ENCODE measurements at places on chromosomes 6 and 20. TPM values are rescaled to one million over a fixed set of nuclear protein-coding genes. Genes with fewer than 3 reads are reported as not detected.

DNA sequence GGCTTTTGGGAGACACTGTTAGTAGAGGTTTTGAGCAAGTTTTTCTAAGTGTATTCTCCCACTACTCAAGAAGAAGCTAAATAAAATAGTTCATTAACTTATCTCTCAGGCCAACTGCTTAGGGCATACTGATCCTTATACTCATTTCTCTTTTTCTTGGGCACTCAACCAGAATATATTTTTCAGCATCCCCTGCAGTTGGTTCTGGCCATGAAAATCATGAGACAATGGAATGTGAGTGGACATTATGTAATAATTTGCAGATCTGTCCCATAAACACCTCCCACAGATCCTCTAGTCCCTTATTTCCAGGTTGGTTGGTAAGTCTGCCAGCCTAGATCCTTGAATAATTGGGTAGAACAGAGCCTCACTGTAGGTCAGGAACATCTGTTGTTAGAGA, 136.7 kb downstream of the AIG1 start:
- no peak for DNase-seq

DNA sequence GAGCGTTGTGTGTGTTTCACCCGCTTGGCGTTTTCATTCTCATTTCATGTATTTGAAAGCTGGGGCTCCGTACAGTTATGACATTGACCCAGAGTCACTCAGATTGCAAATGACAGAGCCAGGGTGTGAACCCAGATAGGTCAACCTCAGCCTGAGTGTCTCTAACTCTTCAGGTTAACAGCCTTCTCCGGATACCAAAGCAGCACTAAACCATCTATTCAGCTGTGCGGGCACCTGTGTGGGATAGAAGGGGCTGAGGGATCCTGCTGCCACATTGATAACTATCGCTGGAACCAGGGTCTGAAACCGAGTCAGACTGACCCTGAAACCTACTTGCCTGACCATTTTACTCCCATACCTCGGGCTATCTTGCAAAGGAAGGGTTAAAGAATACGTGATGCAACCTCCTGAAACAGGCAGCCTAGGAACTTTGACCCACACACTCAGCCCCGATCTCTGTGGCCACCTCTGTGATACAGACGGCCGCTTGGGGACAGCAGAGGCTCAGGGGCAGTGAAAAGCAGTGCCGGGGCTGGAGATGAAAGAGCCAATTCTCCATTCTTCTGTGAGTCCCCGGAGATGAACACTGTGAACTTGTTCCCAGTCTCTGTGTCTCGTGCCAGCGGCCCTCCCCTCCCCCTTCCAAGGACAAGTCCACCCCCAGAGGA, 233.5 kb upstream of the QKI start:
- peak; percentile 2 for DNase-seq

DNA sequence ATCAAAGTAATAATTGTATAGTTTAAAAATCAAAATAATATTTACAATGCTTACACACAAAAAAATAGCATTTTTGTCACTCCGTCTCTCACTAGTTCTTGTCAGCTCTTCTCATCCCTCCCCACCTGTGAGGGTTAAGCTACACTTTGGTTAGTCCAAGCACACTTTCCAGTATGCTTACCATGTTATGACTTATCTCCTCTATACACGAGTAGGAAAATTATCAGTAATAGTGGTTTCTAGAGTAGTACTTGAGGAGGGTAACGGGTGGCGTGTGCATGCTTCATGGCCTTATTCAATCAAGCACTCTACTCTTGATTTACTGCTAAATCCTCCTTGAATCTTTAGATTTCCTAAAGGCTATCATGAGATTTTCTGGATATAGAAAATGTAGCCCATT, 443.7 kb downstream of the UTRN start:
- DNase-seq = no peak

- peak; percentile 75 for DNase-seq
Observed at GRCh38 chr20:36421641-36422040, 115.5 kb downstream of the DLGAP4 start.

DNA sequence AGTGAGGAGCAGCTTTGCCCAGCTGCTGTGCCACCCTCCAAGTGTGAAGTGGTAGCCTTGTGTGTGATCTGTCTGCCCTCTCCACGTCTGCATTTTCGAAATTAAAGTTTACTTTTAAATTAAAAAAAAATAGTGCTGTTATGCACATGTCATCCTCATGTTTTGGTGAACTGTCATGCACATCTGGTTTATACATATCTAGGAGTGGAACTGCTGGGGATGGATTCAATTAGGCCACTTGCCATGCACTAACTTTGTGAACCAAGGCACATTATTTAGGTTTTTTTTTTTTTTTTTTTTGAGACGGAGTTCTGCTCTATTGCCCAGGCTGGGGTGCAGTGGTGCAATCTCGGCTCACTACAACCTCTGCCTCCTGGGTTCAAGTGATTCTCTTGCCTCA, 3.6 kb downstream of the GTSF1L start:
- DNase-seq = no peak

DNA sequence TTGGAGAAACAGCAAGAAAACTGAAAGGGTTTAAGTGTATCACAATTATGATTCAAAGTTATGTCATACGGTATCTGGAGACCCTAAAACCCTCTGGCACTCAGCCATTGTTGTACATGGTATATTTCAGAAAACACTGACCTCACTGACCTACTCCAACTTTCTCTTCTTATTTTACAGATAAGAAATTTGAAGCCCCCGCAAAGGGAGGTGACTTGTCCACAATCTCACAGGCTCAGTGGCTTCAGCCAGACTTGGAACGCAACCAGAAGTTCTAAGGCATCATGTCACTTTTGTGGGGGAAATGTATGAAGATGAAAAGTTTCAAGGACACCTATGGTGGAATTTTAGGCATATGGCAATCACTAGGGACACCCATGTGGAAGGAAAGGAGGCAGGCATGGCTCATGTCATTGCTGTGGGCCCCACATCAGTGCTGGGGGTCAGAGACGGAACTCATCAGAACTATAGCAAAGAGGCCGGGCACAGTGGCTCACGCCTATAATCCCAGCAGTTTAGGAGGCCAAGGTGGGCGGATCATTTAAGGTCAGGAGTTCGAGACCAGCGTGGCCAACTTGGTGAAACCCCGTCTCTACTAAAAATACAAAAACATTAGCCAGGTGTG, 5.2 kb upstream of the TRIB3 start:
- DNase-seq = no peak

- no peak for DNase-seq
Observed at GRCh38 chr6:156599978-156600590, 177.1 kb upstream of the ARID1B start.

GRCh38 chr6:17957498-17957897, 29.9 kb downstream of the KIF13A start:
- DNase-seq = peak; percentile 59

DNA sequence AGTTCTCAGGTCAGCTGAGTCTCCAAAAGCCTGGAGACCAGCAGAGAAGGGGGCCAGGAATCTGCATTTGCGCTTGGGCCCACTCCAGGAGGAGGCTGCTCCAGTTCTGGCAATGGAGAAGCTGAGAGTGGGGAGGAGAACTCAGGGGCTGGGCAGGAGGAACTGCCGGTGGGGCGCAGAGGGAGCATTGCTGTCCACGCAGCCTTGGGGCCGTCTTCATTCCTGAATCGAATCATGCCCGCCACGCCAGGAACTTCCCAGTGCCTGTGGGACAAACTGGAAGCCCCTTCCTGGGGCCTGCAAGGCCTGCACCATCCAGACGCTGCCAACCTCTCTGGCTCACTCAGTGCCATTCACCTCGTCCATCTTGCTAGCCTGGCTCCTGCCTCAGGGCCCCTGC, 16.9 kb downstream of the RAB44 start:
- no peak for DNase-seq

DNA sequence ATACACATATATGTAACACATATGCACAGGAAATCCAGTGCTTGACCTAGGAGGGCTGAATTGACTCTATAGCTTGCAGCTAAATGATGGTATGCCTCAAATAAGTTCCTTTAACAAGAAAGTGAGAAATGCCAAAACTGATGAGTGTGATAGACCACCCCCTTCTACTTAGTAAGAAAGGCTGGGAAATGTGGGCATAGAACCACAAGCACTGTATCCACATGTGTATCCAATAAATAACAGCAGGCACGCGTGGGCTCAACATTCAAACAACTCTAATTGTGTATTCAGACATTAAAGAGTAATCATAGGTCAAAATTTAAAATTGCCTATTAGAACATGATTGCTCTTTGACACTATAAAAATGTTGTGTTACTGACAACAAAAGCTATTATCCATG, 54.1 kb downstream of the FAM83B start:
- DNase-seq = no peak

GRCh38 chr6:17707371-17707651, 586 bp upstream of the NUP153 start:
- DNase-seq = no peak

GRCh38 chr6:125811259-125811658, 20.5 kb downstream of the NCOA7 start:
- DNase-seq = no peak

- DNase-seq = no peak
Observed at GRCh38 chr6:139020689-139021088, 7.9 kb upstream of the ABRACL start.

DNA sequence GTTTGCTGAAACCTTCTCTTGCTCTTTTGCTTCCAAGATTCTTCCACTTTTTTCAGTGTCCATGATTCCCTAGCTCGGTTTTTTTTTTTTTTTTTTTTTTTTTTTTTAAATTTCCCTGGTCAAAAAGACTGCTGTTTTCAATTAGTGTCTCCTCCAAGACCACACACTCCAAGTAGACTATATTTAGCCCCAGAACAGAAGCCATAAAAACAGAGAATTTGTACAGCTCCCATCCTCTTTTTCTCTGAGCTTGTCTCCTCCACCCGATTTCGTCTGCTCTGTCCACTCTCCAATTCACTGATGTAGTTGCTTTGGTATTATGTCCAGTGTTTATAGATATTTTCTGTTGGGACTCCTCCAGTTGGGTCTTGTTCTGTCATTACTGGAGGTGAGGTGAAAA, 37.6 kb downstream of the RSPH3 start:
- no peak for DNase-seq

DNA sequence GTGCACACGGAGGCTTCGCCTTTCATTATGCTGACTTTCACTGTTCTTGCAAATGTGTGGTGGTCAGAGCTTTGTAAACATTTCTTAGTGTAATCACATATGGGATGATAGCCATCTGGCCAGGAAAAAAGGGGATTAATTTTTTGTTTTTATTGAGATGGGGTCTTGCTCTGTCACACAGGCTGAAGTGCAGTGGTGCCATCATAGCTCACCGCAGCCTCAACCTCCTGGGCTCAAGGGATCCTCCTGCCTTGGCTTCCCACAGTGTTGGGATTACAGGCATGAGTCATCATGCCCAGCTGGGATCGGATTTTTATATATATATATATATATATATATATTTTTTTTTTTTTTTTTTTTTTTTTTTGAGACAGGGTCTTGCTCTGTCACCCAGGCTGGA, 11.0 kb upstream of the TIAM2 start:
- DNase-seq = no peak

DNA sequence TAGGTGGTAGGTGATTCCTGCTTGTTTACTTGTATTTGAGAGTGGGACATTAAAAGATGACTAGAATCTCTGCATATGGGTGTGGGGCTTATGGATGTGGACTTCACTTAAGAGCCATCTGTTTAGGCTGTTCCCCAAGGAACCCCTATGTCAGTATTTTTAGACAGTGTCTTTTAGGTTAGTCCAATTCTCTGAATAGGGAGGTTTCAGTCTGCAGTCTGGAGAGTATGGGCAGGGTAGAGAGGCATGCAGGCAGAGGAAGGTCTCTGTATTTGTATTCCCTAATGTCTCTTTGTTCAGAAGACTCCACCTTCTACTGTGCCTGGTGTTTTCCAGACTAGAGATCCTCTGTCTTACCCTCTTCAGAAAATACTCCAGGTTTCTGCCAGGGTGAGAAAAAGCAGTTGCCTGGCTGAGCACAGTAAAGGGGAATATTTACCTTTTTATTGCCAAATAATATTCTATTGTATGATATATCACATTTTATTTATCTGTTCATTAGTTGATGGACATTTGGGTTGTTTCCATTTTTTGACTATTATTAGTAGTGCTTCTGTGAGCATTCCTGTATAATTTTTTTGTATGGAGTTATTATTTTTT, 19.1 kb downstream of the SLX4IP start:
- no peak for DNase-seq

- no peak for DNase-seq
Observed at GRCh38 chr20:11011653-11012052, 337.9 kb upstream of the JAG1 start.

- DNase-seq = no peak
Observed at GRCh38 chr6:118103381-118104146, 196.5 kb downstream of the SLC35F1 start.

- no peak for DNase-seq
Observed at GRCh38 chr6:150420926-150421325, 52.1 kb downstream of the IYD start.

- DNase-seq = peak; percentile 81
Observed at GRCh38 chr6:160036790-160037206, 67.9 kb downstream of the IGF2R start.

- peak; percentile 30 for DNase-seq
Observed at GRCh38 chr6:131001111-131001736, 61.8 kb downstream of the EPB41L2 start.

DNA sequence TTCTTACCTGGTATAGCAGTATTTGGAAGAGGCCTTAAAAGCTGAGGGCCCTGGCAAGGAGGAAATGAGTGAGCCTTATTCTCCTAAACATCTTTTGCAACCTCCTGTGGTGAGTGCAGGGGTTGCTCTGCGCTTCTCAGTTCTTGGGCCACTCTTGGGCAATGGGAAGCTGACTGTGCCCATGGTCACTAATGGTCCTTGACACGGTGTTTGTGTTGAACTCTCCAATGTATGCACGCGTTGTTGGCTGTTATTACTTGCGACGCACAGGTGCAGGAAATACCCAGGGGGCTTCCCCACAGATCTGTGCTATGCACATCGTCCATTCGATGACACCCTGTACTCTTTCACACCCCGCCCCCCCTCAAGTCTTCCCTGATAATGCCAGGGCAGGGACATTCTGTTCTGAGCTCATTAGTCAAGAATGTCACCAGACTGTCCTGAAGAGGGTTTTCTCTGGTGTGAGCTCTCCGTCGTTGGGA, 79.7 kb downstream of the EDN1 start:
- no peak for DNase-seq

DNA sequence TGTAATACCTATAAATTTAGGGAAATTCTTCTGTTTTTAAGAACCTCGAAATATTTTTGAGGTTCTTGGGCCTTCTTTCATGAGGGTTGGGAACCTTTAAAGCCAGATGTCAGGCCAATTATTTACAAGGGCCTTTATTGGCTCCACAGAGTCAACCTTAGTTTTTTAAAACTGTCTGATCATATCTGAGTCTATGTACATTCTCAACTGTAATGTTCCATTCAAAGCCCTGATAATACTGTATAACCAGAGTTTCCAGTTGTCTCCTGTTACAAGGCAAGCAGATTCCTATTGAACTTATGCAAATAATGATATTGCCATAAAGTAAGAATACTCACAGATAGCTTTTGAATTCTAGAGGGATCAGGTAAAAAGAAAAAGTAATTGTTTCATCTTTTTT, 545.5 kb downstream of the EPM2A start:
- no peak for DNase-seq

GPR6 gene
- total RNA-seq = not detected

ERVFRD-1 gene
- not detected for total RNA-seq

FAM209B gene
- total RNA-seq = not detected

TCP11 gene
- not detected for total RNA-seq

TOMM34 gene
- 31.5 TPM for total RNA-seq
